COR-L47 (cell line): ENCODE measurements at places on chromosomes 12 and 14.
A peak's percentile ranks its signal among the peaks of the same experiment; 100 is the strongest.

DNA sequence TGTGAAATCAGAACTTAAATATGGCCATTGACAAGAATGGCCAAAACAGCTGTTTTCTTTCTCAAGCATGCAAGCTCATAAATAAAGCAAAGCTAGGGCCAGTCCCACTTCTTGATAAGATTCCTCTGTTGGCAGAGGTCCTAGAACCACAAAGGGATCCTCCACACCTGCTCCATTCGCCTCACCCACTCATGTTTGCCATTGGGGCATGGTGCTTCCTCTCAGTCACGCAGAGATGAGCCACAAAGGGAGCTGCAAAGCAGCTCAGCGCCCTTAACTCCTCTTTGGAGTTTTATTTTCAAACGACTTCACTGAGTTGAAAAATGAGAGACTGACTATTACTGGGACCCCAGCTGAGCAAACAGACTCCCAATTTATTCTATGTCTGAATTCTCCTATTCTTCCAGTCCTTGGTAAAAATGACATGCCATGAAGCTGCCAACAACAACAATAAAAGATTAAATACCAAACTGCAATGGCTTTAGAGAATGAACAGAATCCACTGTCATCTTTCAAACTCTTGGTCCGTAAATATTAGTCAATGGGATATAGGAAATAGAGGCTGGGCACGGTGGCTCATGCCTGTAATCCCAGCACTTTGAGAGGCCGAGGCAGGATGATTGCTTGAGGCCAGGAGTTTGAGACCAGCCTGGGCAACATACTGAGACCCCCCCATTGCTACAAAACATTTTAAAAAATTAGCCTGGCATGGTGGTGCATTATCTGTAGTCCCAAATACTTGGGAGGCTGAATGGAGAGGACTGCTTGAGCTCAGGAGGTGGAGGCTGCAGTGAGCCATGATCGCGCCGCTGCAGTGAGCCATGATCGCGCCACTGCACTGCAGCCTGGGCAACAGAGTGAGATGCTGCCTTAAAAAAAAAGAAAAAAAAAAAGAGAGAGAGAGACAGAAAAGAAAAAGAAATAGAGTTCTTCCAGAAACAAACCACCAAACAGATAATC lies 16.4 kb downstream of the MANSC1 start:
- DNase-seq = peak; percentile 60

GRCh38 chr12:5945071-5946008 lies at the start of gene ANO2:
TSS of gene ANO2 (minus strand) at chr12:5945259. CDS start at chr12:5945217, 42 bp downstream.
- no peak for DNase-seq

DNA sequence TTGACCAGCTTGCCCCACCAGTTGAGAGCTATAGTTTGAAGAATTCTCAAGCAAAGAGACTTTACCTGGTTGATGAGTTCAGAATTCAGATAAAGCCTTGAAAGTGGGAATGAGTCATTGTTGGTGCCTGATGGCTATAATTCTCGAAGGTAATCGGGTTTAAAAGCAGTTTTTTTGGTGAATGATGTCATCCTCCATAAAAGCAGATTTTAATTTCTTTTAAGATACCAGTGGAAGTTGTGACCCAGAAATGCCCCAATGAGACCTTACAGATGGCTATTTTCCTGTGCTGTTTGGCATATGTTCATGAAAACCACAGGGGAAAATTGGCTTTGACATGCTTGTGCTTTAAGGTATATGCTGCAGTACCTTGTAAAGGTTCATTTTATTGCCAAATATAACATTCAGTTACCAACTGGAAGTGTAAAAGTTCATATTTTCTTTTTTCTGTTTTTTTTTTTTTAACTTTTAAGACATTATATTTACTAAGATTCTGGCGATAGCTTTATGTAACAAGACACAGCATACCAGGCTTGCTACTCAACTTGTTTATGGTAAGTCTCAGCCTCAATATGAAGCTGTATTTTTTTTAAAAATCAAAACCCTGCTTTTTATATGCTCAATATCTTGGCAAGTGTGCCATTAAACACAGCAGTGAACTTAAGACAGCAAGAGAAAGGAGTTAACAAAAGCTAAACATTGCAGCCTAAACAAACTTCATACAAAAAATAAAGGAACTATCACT lies 119.3 kb downstream of the LMNTD1 start:
- DNase-seq = no peak

DNA sequence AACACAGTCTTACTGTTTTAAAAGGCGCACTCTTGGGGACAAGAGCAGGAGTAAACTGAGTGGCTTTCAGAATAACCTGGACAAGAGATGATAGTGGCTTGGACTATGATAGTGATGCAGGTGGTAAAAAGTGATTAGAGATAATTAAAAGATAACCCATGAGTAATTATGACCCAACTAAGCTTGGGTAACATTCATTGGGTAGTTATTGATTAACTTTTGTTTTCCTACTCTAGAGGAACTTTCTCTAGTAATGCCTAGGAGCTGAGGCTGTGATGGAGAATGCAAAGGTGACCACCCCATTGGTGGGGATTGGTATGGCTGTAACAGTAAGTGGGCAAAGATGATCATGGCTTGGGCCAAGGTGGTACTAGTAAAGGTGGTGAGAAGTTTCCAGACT lies 22.3 kb upstream of the FRS2 start:
- DNase-seq = no peak

- DNase-seq = no peak
Observed at GRCh38 chr14:103544388-103545218, 15.6 kb downstream of the TRMT61A start.

DNA sequence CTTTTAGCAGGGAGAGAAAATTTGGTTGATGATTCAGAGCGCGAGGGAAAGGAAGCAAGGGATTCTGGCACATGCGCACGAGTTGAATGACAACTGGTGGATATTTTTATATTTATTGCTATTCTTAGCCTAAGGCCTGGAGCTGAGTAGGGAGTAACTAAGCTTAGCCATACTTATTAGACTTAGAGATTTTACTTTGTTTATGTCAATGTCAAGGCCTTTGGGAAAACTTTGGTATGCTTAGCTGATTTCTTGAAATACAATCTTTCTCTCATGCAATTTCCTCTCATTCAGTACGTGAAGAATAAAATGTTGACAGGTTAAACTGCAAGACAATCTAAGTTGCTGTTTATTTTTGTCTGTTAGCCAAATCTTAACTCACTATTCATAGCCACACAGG lies 101.1 kb downstream of the CRADD start:
- DNase-seq = no peak

- no peak for DNase-seq
Observed at GRCh38 chr14:101973356-101973755, 9.0 kb downstream of the DYNC1H1 start.

- DNase-seq = no peak
Observed at GRCh38 chr12:60035835-60036234, 440.0 kb downstream of the SLC16A7 start.

DNA sequence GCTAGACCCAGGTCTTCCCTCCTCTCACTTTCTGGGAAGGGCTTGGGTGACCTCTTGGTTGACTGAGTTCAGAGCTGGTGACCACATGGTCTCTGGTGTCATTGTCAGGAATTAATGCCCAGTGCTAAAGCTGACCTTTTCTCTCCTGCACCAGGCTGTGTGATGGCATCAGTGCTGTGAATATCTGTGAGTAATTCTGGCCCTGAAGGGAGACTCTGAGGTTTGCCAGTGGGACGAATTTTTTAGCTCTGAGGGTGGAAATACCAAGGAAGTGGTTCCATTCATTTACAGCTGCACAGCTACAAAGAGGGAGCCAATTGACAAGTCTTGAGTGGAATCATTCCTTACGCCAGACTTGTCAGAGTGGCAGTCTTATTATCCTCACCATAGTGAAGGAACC lies 6.2 kb upstream of the KRT86 start:
- no peak for DNase-seq

- no peak for DNase-seq
Observed at GRCh38 chr12:75190846-75191245, 18.8 kb downstream of the KCNC2 start.

DNA sequence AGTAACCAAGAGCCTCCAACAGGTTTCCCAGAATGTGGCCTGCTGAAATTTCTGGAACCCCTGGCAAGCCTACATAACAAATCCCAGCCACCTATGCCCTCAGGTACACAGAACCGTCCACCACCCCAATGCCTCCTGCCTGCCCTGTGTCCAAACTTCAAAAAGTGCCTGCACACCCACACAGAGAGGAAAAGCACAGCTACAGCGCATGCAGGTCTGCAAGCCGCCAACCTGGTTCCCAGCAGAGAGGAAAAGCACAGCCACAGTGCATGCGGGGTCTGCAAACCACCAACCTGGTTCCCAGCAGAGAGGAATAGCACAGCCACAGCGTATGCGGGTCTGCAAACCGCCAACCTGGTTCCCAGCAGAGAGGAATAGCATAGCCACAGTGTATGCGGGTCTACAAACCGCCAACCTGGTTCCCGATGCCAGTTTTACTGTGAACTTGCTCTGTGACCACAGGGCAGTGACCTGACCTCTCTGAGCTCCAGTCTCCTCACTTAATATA lies 113.5 kb downstream of the SCARB1 start:
- DNase-seq = no peak

GRCh38 chr12:105225505-105226015 lies 10.4 kb downstream of the APPL2 start:
- DNase-seq = no peak

GRCh38 chr14:89095036-89095435 lies 270.6 kb downstream of the TTC8 start:
- no peak for DNase-seq

DNA sequence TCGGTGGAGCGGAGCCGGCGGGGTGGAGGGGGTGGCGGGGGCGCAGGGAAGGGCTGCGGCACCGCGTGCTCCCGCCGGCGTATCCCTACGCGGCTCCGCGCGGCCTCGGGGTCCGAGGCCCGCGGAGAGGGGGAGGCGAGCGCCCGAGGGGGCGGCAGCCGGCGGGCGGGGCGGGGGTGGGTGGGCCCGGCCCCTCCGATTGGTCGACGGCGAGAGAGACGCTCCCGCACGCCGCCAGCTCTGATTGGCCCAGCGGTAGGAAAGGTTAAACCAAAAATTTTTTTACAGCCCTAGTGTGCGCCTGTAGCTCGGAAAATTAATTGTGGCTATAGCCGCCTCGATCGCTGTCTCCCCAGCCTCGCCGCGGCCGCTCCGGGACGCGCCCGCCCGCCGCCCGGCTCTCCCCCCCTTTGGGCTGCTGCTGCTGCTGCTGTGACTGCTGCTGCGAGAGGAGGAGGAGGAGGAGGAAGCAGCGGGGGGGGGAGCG lies at the start of gene FOXG1:
Gene FOXG1 (plus strand): TSS at position 319 of the 487 bp plus-strand sequence. CDS start 493 bp downstream, outside the sequence.
- DNase-seq = peak; percentile 97

GRCh38 chr12:124915239-124916236 lies 1.1 kb upstream of the UBC start:
- no peak for DNase-seq

DNA sequence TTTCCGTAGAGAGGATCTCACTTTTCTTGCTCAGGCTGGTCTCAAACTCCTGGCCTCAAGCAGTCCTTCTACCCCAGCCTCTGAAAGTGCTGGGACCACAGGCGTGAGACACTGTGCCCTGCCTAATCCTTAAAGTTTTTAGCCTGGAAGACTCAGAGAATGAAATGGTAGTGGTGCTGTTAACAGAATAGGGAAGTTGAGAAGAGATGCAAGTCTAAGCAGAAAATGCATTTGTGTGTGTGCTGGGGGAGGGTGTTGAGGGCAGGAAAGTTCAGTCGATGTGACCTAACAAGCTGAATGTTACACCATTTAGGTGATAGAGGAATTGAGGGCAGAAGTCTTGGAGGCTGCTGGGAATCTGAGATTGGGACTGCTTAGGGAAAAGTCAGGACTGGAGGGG lies 6.9 kb upstream of the TUBA1A start:
- no peak for DNase-seq

- DNase-seq = peak; percentile 91
Observed at GRCh38 chr12:57754411-57755193, at the start of gene MARCHF9. TSS of gene MARCHF9 (plus strand) at chr12:57755103. CDS start at chr12:57755529, 426 bp downstream.
